ENCODE measurements at places on chromosomes 3 and 15. TPM values are rescaled to one million over a fixed set of nuclear protein-coding genes. Genes with fewer than 3 reads are reported as not detected.

DNA sequence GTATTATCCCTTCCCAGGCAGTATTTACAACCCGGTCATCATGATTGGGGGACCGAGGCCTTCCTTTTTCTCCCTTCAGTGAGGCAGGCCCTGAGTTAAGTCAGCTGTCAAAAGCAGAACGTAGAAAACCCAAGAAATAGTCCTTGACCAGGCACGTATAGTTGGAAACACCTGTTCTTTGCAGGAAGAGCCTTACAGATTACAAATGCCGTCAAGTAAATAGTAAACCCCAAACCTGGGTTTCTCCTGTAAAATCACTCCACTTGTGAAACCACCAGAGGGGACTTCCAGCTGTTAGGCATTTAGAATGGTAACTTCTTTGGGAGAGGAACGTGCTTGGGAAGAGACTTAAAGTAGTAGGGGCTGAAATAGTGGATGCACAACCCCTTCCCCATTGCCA is 1.0 kb upstream of the BTBD1 start:
- no peak for DNase-seq

DNA sequence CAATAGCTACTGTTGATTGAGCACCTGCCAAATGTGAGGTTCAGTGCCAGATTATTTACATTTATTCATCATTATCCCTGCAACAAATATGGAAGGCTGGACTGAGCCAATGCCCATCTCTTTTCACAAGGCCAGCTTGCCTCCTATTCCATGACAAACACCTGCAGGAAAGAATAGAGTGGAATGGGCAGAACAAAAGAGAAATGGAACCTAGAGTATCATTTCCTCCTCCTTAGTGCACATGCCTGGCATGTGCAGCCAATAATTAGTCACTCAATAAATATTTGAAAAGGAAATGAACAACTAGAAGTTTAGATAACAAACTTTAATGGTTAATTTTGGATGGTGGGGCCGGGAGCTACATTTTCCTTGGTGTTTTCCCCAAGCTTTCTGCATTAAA is 61.4 kb upstream of the MYRIP start:
- DNase-seq: no peak

DNA sequence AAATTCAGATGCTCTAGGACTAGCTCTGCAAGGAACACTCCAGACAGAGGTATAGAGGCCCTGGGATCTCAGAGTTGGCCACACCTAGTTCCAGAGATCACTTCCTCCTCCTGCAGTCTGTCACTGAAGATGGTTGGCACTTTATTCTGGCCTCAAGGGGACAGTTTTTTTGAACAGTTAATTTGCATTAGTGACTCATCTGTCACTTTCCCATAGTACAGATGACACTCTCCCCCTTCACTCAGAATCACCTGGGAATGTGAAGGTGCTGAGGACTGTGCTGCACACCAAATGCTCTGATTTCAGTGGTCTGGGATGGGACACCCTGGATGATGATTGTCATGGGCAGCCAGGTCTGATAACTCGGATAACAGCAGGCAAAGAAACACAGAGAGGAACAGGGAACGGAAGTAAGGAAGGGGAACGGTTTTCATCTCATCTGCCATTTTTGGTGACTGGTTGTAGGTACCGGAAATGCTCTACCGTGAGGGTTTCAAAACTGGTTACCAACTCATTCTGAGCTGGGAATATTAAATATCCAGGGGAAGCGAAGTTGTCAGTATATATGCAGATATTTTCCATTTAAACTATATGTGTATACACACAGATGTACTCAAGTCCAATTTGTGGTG is 232.5 kb upstream of the ST8SIA2 start:
- DNase-seq: no peak

- DNase-seq: no peak
Measured at GRCh38 chr3:134199240-134199639, 51.4 kb downstream of the RYK start.

DNA sequence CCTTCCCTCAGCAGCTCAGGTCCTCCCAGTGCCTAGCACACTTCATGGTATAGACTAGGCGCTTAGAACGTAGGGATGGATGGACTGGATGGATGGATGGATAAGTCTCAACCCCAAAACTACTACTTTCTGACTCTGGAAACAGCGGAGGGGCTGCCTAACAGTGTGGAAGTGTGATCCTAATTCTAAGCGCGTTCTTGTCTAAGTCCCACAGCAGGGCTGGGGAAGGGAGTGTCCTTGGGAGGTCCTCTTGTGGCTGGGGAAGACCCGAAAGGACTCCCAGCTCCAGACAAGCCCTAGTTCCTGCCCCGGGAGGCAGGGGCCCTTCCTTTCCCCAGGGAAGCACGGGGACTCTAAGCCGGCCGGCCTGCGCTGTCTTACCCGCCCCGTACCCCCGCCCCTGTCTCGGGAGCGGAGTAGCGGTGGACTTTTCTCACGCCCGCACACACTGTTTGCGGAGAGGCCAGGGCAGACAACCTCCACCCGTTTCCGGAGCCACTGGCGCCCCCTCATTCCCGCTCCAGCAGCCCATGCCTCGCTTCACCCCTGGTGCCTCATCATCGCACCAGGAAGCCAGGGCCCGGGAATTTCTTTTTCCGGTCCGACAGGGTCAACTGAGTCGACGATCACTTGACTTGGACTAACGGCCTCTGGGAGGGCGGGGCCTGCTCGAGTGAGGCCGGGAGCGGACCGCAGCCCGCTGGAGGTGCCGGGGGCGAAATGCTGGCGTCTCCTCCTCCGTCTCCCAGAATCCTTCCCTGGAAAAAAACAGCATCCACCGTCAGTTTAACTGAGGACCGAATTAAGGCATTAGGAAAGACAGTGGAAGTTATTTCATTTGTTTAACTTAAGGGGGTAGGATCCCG is 133.3 kb downstream of the TBC1D2B start:
- DNase-seq: peak; percentile 67

DNA sequence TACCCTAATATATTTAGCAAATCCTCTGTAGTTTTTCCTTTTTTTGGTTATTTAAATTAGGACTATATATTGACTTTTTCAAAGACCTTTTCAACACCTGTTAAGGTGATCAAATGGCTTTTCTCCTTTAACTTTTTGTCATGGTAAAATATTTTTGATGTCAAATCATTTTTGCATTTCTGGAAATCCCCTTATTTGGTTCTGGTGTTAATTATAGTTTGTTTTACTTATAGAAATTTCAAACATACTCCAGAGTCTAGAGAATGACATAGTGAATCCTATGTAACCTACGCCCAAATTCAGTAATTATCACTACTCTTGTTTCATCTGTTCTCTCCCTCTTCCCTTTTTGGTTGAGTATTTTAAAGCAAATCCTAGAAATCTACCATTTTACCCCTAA is 121.3 kb upstream of the TBL1XR1 start:
- DNase-seq: no peak

DNA sequence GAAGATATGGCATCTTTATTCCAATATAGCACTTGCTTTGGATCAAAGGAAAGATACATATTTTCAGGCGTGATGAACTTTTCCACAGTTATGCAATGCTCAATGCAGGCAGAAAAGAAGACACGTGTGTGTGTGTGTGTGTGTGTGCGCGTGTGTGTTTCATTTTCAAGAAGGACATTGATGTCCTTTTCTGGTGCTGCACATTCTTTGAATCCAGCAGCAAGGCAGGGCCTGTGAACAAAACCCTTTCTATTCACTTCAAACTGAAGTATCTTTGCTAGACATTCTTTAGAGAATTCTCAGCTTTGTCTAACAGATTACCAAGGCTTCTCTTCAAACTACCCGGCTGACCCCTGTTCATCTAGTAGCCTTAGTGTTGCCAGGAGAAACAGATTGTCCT is 124.6 kb downstream of the CD47 start:
- no peak for DNase-seq

DNA sequence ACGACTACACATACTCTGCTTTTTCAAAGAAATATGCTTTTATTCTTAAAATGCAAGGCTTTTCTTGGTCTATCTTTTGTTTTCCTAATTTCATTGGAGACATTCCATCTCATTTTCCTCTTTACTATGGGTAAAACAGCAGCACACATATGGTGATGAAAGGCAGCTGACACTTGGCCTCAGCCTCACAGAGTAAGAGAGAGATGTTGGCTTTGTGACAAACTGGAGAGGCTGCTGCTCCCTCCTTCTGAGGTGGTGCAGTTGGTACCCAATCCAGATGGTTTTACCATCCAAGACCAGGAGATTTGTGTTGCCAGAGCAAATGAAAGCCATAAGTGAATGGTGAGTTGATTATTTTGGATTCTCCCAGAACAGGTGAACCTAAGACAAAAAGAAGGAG is 13.2 kb upstream of the SLC2A2 start:
- DNase-seq: no peak

DNA sequence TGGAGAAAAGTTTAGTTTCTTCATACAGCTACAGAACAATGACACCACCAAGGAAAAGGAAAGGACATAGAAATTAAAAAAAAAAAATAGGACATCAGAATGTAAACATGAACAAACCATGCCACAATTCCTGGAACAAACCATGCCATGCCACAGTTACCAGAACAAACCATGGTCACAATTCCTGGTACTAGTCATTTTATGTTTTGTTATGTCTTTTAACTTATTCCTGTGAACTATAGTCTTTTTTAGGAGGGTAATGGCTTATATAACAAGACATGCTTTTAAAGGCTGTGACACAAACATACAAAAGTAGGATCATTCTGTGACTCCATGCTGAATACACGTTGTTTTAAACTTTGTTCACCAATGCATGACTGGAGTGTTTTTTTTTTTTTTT is 42.8 kb downstream of the CD47 start:
- DNase-seq: no peak

DNA sequence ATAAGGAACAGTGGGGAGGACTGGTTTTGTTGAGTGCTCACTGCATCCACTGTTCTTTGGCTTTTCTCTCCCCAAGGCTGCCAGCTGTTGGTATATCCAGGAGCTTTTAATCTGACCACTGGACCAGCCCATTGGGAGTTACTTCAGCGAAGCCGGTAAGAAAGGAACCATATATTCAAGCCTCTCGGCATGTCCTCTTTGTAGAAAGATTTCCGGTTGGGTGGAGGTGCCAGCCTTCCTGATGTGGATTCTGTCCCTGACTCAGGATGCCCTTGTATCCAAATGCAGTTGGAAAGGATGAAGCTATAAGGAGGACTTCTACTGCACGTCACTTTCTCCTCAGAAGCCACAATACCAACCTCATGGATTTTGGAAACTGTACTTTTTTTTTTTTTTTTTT is 14.2 kb downstream of the NIT2 start:
- DNase-seq: no peak

- no peak for DNase-seq
Measured at GRCh38 chr15:39835550-39835949, 52.9 kb upstream of the FSIP1 start.

DNA sequence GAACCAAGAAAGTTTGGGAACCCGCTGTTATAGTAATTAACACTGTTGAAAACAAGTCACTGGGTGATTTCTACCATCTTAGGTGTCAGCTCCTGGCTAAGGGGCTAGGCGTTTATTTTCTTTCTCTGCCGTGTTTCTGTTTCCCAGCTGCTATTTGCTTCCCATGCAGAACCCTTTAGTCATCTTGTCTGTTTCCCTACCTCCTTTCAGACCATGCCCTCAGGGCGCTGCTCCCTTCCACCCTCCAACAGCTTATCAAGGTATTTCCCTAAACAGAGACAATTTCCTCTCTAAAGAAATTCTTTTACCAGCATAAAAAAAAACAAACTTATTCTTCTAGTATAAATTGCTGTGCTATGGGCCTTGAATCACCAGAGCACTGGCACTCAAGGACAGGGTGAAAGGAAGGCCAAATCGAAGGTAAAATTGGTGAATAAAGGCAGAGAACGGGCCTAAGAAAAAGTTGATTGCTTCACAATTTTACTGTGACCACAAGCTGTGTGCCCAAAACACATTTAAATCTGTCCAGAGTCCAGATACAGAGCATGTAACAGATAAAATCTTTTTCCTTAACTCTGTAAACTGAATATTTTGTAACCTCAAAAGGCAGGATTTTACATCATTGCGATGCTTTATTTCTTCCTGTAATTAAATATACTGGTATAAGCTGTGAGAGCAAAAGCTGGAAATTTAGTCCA is 319.2 kb downstream of the ZNF621 start:
- DNase-seq: no peak

DNA sequence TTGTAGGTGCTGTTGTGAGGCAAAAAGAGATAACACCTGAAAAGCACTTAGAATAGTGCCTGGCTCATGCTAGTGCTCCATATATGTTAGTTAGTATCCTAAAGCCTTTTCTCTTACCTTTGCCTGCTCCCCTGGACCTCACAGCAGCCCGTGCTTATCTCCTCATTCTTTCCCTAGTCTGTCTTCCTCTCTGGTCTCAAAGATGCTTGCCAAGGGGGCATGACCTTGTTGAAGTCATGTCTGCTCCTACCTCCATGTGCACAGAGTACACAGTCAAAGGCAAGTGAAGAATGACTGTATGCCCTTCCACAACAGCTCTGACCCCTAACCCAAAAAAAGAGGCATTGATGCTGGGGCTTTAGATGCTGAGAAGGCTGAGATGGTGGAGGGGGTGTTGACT is 722 bp upstream of the CYP8B1 start:
- no peak for DNase-seq

The ARHGAP11A gene
- 33.9 TPM for total RNA-seq

The LMOD3 gene
- not detected for total RNA-seq

The APEH gene
- total RNA-seq: 87.7 TPM

The TMEM41A gene
- total RNA-seq: 14.5 TPM

The LRRC3B gene
- not detected for total RNA-seq

The ANKRD63 gene
- total RNA-seq: not detected

The TM4SF1 gene
- 299 TPM for total RNA-seq

The CD200R1 gene
- not detected for total RNA-seq

All from fibroblast of the aortic adventitia (primary cell).